Osteoblast (primary cell): ENCODE measurements at places on chromosomes 2 and 18. TPM values are rescaled to one million over a fixed set of nuclear protein-coding genes. Genes with fewer than 3 reads are reported as not detected.
A peak's percentile ranks its signal among the peaks of the same experiment; 100 is the strongest.

GRCh38 chr2:136025057-136025973 lies 39.9 kb upstream of the DARS1 start:
- DNase-seq: peak; percentile 59

DNA sequence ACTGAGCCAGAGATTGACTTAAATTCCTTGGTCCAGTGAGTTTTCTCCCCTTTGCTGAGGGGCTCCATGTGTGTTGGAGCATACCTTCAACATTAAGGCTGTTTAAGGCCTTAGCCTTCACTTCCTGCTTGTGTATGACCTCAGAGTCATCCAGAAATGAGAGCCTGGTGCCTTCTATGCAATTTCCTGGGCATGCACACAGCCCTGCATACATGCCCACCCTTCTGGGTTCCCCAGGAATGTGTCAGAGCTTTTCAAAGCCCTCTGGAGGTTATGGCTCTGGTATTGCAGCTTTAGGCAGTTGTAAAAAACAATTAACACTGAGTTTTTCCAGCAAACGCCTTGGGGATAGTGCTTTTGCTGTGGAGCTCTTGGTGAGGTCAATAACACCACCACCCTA lies 16.7 kb downstream of the IL1R1 start:
- DNase-seq: no peak

- no peak for DNase-seq
These were observed 28.4 kb downstream of the M1AP start for GRCh38 chr2:74619651-74620297.

The EVX2 gene
- total RNA-seq: under 0.01 TPM in 1 of 2 replicates, not detected in the other

The STPG4 gene
- 0.59 and 0.72 TPM in 2 replicates for total RNA-seq

DNA sequence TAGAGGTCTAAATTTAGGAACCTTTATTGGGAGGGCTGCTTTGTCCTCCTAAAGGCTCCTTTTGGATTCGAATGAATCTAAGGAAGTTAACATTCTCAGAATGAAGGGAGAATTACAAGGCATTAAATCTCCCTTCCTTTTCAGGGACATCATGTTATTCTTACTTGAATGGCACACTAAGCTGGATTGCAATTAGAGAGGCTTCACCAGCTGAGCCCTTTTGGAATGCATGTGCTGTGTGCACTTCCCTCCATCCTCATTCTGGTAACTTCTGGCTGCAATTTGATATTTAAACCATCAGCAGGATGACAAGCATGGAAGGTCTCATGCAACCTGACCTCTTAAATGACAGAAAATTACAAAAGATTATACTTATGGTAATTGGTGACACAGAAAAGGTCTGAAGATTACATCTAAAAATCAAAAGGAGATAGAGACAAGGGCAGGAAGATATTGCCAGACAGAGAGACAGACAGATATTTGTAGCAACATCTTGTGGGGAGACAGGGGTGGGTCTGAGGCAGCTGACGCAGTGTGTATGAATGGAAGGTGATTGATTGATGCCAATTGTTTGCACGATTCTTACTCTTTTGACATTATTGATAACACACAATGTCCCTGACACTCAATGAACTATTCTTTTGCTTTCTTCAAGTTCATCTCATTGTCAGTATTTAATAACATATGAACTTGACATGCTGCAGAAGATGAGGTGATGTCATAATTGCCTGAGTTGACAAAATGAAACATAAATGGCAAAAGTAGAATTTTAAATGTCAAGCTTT lies 570.8 kb upstream of the GYPC start:
- DNase-seq: no peak

GRCh38 chr2:18987592-18988073 lies 370.8 kb downstream of the OSR1 start:
- DNase-seq: no peak

- DNase-seq: no peak
These were observed 779.8 kb downstream of the RNF144A start for GRCh38 chr2:7697052-7697451.

DNA sequence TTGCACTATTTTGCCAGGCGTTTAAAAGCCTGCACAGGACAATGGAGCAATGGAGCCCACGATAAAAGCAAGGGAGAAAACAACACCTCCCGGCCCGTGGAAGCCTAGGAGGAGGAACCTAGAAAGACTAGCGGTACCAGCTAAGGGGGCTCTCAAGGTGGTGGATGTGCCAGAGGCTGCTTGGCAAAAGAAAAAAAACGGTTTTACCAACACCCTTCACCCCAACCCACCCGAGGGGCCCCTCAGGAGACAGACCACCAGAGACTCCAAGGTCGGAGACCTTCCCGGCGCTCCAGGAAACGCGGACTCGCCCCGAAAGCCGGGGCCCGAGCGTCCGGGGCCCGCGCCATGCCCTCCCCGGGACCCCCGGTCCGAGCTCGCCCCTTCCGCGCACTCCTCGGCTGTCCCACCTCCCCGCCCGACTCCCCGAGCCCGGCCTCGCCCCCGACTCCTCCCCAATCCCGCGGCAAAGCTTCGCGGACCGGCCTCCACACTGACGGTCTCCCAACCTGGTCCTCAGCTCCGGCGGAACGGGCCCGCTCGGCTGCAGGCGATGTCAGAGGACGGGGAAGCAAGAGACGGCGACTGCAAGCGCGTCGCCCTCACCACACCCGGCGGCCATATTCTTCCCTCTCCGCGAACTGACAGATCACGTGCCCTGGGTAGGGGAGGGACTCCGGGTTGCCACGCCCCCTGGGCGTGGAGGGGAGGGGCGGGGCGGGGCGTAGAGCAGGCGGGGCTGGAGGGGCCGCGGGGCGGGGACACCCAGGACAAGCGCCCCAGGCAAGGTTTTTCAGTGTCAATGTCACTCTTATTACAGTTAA lies at the start of gene KIDINS220:
Gene KIDINS220, minus strand, starts transcription at position 643 of the 824 bp plus-strand sequence. CDS start 10,520 bp downstream, outside the sequence.
- peak; percentile 98 for DNase-seq

DNA sequence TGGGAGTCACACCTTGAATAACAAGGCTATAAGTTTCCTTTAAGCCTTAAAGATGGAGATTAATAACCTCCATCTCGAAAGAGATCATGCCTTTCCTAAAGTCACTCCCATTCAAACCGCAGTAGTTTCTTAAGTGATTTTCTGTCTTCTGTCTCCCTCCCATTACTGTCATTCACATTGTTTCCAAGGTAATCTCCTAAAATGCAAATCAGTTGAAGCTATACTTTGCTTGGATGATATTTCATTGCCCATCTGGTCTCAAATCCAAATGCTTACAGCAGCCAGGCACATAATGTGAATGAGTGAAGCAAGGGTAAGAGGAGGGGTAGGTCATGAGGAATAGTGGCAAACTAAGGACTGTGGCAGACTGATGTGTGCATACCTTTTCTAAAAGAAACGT lies 116.4 kb downstream of the CCDC141 start:
- DNase-seq: no peak

The MYCN gene
- not detected in 2 replicates for total RNA-seq
